ENCODE measurements at places on chromosomes 1 and 21.
A peak's percentile ranks its signal among the peaks of the same experiment; 100 is the strongest.

DNA sequence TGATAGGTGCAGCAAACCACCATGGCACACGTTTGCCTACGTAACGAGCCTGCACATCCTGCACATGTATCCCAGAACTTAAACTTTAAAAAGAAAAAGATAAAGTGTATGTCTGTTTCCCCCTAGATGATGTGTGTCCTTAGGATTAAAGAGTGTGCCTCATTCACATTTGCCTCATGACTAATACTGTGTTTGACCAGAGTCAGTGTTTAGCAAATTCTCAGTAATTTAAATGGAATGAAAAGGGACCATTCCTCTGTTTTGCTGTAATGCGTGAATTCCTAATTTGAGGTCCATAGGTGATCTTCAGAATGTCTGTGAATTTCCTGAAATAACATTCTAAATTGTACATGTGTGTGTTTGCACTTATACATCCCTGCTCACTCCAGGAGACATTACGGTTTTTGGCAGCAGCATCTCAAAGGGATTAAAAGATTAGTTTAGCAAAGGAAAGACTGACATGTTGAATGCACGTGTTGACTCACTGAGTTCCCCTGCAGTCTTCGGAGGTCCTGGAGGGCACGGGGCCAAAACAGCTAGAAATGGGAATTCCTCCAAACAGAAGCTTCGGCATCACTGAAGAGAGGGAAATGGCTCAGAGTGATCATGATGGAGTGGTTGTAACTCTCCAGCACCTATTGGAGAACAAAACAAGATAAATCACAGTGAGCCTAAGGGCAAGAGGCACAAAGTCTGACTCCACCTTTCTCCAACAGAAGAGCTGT is 19.1 kb upstream of the SLC35F3 start:
- no peaks in the 10 kb centered on the region for H3K4me1 ChIP-seq
- no peaks in the 10 kb centered on the region for H3K27me3 ChIP-seq
- no peak overlapping the region for H3K27ac ChIP-seq
- DNase-seq = no peak

- no peak for DNase-seq
- H3K4me1 ChIP-seq = no peaks in the 10 kb centered on the region
- H3K4me3 ChIP-seq = no peak overlapping the region
- no peak overlapping the region for H3K27ac ChIP-seq
- no peaks in the 10 kb centered on the region for H3K27me3 ChIP-seq
These were observed 13.5 kb downstream of the LZIC start for GRCh38 chr1:9929431-9930385.

DNA sequence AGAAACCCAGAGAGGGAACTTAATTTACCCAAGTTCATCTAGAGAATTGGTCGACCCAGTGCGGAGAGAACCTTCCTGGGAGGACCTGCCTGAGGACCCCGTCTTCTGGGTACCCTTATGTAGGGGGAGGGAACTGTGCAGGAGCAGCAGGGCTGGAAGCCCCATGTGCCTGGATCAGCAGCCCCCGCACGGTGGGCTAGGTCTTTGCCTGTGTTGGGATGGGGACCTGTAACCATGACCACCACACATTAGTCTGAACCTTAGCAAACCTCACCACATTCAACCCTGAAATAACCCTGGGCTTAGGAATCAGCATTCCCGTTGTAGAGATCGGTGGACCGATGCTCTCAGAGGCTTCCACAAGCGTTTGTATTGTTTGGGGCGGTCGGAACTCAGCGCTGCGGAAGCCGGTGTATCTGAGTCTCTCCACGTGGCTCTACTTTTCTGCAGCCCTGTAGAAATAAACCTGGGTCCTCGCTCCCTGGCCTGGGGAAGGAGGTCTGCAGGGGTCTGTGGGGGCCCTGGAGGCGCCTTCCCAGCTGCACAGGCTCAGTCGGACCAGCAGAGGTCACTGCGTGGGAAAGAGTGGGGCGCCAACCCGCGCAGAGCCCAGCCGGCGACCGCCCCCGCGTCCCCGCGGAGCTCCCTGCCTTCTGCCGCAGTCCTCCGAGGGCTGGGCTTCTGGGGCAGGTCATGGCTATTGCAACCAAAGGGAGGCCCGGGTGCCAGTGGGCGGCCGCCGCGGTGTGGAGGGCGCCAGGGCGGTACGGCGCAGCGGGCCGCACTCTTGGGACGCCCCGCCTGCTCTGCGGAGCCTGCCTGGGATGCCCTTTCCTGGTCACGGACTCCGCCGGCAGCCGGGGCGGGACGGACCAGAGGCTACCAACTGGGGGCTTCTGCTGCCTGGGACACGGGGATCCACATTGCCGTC is 36.2 kb upstream of the KCNA10 start:
- no peak overlapping the region for H3K27ac ChIP-seq
- H3K4me3 ChIP-seq = peak overlapping the region; percentile 35
- no peaks in the 10 kb centered on the region for H3K36me3 ChIP-seq
- peaks cover 4% of the 10 kb centered on the region for H3K27me3 ChIP-seq

GRCh38 chr1:222048094-222048595 is 306.3 kb upstream of the DUSP10 start:
- no peak overlapping the region for H3K27ac ChIP-seq
- no peaks in the 10 kb centered on the region for H3K36me3 ChIP-seq
- H3K4me3 ChIP-seq = no peak overlapping the region
- peaks cover 6% of the 10 kb centered on the region for H3K4me1 ChIP-seq
- no peaks in the 10 kb centered on the region for H3K27me3 ChIP-seq

DNA sequence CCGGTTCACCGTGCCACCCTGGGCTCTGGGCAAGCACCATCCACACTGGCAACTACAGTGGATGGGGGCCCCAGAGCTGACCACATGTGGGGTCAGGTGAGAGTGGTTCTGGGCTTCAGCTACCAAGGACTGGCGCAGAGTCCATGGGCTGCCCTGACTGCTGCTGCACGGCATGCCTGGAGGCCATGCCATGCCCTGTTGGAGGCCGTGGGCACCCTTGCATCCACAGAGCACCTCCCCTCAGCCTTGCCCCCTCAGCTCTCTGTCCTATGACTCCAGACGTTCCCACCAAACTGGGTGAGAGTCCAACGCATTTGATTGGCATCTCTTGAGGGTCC is 15.5 kb downstream of the MORN1 start:
- no peaks in the 10 kb centered on the region for H3K36me3 ChIP-seq
- H3K27me3 ChIP-seq = no peaks in the 10 kb centered on the region
- H3K4me1 ChIP-seq = no peaks in the 10 kb centered on the region
- no peak overlapping the region for H3K4me3 ChIP-seq
- H3K27ac ChIP-seq = no peak overlapping the region

GRCh38 chr1:33377756-33378155 is 53.1 kb downstream of the PHC2 start:
- H3K27me3 ChIP-seq = no peaks in the 10 kb centered on the region
- no peak for DNase-seq
- no peak overlapping the region for H3K27ac ChIP-seq
- peaks cover 10% of the 10 kb centered on the region for H3K4me1 ChIP-seq

GRCh38 chr1:25979210-25979609 is 18.7 kb downstream of the PAFAH2 start:
- no peak overlapping the region for H3K4me3 ChIP-seq
- H3K4me1 ChIP-seq = no peaks in the 10 kb centered on the region
- DNase-seq = no peak
- H3K27ac ChIP-seq = no peak overlapping the region
